ENCODE measurements at places on chromosomes 5 and 9. TPM values are rescaled to one million over a fixed set of nuclear protein-coding genes. Genes with fewer than 3 reads are reported as not detected.

GRCh38 chr5:9538504-9538903, 7.4 kb downstream of the SEMA5A start:
- no peak for DNase-seq

- DNase-seq, result no peak
These were observed 97.4 kb downstream of the HOMER1 start for GRCh38 chr5:79416499-79416898.

Gene PSMB7
- total RNA-seq, result 156 TPM

DNA sequence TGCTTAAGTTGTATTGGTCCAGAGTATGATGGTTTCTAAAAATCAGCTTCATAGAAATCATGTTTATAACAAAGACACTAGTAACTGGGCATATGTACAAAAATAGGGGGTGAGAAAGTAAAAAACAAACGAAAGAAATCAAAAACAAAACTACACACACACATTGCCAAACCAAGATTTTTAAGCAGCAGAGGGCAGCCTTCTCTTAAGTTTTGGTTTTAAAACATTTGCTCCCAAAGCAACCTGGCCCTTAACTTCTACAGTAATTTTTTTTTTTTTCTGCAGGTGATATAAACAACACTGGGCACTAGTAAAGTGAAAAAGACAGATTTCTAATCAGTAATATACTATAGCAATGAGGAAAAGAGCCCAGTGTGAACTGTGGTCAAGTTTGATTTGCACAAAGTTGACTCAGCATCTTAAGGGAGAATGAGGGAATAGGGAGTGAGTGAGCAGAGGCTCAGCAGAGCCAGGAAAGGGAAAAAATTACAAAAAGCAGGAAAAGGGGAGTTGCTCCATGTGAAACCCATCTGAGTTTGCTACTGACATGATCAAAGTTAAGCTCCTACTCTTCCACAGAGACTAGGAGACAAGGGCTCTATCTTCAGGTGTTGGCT, 13.4 kb upstream of the GAPT start:
- no peak for DNase-seq

GRCh38 chr9:110777876-110778215, 109.3 kb downstream of the MUSK start:
- DNase-seq, result no peak

DNA sequence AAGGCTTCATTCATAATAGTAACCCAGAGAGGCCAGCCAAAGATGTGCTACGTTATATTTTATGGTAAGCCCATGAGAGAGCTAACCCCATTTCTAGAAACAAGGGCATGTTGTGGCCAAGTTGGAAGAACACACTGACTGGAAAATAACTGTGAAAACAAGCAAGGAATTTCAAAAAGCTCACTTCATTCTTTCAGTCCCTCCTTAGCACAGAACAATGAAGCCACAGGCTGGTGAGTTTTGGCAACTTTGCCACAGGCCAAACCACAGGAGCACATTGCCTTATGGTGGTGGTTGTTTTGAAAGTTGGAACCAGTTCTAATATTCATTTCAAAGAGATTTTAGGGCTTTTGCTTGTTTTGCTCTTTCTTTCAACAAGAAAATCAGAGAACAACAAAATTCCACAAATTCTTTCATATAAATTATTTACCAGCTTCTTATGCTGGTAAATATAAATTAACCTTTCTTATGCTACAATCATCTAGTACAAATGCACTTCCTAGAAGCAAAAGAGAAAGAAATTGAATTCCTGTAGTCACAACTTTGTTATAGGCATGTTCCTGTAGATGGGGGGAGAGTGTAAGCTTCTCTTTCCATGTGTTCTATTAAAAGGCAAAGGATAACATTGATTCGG, 225.4 kb upstream of the RFX3 start:
- no peak for DNase-seq
